ENCODE measurements at places on chromosomes 7 and 10. TPM values are rescaled to one million over a fixed set of nuclear protein-coding genes. Genes with fewer than 3 reads are reported as not detected.

DNA sequence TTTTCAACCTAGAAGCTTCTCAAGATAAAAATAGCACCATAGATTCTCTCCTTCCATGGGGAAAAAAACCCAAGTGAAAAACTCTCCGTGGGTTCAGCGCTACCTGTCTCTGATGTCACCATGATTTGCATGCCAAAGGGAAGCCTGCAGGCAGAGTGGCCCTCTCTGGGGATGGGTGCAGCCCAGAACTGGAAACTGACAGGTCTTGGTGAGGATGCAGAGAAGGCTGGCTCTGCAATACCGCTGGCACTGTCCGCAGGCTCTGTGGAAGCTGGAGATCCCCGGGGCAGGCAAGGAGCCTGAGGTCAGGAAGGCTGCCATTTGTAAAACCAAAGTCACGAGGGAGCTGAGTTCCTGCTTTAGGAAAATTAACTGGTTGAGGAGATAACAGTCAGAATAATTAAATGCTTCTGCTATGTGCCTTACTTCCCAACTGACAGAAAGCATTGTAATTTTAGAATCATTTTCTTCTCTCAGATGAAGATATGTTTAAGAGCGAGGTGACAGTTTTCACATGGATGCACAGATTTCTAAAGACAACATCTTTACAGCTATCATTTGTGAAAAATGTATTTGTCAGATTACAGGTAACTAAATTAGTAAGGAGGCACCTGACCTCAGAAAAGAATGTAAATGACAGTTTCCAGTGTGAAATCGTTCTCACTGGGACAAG is 731.5 kb upstream of the FZD8 start:
- no peak for DNase-seq
- no peaks in the 10 kb centered on the region for H3K36me3 ChIP-seq
- no peak overlapping the region for H3K4me3 ChIP-seq
- no peaks in the 10 kb centered on the region for H3K4me1 ChIP-seq

DNA sequence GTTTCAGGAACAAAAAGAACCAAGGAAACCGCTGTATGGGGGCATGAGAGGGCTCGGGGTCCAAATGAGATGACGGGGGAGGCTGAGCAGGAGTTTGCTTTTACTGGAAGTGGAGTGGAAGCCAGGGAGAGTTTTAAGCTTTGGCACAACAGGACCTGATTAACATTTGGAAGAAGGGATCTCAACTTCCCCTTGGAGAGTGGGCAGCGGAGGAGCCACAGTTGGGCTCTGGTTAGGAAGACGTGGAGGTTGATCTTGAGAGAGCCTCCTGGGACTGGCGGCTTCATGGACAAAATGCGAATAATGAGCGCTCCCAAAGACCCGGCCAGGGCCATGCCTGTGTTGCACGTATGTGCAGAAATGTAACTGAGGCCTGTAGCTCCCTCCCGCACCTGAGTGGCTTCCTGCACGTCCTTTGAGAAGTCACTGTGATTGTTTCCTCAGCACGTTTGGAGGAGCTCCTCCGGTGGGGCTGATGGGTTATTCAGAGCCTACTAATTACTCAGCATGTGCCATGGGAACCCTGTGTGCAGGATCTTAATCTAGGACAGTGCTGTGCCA is 595.3 kb upstream of the MGMT start:
- no peaks in the 10 kb centered on the region for H3K4me1 ChIP-seq
- no peak overlapping the region for H3K27ac ChIP-seq
- peaks cover 27% of the 10 kb centered on the region for H3K27me3 ChIP-seq
- no peak overlapping the region for H3K4me3 ChIP-seq
- H3K36me3 ChIP-seq = no peaks in the 10 kb centered on the region

DNA sequence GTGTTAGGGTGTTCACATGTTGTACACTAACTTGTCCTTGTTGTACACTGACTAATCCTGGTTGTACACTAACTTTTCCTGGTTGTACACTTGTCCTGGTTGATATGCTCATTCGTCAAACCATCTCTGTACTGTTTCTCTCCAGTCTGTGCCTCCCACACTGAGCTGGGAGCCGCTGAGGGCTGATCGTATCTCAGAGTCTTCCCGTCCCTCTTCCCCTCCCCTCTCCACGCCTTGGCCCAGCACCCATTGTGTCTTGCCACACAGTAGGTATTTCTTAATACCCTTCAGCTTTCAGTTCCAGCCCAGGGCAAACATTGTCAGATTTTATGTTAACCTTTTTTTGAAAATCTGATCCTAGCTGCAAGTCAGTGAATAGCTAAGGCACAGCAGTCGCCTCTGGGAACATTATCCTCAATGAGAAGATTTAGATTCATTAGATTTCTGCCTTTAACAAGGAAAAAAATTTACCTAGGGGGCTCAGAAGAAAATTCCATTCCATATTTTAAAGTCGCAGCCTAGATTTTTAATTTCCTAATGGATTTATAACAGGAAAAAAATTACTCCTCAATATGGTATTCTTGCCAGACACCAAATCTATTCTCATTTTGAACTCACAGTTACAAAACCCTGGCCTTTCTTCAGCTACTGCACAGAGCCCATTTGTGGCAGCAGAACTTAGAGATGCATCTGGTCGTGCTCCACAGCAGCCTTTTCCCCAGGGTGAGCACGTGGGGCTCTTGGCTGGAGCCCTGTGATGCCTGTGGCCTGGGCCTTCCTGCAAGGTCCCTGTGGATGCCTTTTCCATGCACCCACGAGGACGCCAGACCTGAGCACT is 33.0 kb upstream of the CHST15 start:
- DNase-seq = no peak
- no peak overlapping the region for H3K4me3 ChIP-seq
- H3K4me1 ChIP-seq = peaks cover 9% of the 10 kb centered on the region
- no peaks in the 10 kb centered on the region for H3K36me3 ChIP-seq
- no peaks in the 10 kb centered on the region for H3K27me3 ChIP-seq
- H3K27ac ChIP-seq = no peak overlapping the region

DNA sequence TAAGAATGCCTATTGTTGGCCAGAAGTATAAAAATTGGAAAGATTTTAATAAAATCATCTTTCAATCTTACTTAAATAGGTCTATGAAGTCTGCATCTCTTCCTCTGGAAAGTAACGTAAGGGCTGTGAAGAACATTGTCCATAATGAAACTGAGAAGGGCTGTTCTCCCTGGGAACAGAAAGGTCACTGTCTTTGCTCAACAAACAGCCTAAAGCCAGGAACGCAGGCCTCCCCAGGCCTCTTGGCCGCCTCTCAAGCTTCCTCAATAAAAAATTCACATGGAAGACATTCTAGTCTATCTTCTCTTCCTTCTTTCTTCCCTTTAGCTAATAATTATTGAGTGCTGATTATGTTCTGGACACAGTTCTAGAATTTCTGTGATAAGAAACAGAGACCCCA is 9.1 kb upstream of the IDI2 start:
- H3K27me3 ChIP-seq = no peaks in the 10 kb centered on the region
- H3K36me3 ChIP-seq = peaks cover under 1% of the 10 kb centered on the region
- no peak overlapping the region for H3K27ac ChIP-seq
- 0 out of 2 replicates have a peak, but pooled peaks cover 3% of the 10 kb centered on the region for H3K4me1 ChIP-seq
- no peak for DNase-seq
- H3K4me3 ChIP-seq = no peak overlapping the region

The TMEM270 gene
- 1.1 TPM for total RNA-seq

The C10orf62 gene
- total RNA-seq = 0.32 TPM

The TCAF2 gene
- total RNA-seq = 1.3 TPM

The AFAP1L2 gene
- total RNA-seq = 0.93 TPM

The VPS37D gene
- 9.5 TPM for total RNA-seq

All from HCT116 (cell line).